ENCODE measurements at places on chromosomes 1 and 21.

DNA sequence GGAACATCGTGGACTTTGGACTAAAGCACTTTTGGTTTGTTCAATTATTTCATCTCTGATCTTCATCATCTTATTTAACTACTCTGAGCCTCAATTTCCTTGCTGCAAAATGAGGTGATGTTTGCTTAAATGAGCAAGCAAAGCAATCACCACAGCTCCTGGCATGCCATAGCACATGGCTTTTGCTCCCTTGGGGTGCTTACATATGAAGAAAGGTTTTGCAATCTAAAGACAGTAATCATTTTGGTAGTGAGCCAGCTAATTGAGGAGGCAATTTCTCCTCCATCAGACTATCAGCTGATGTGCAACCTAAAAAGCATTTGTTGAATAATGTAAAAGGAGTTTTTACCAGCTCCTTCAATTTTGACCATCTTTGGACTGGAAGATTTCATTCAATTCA is 68.8 kb upstream of the KCNJ15 start:
- no peak for DNase-seq

- DNase-seq: no peak
Measured at GRCh38 chr1:69611316-69611715, 43.6 kb downstream of the LRRC7 start.

GRCh38 chr21:14864211-14865021 is 200.4 kb downstream of the NRIP1 start:
- no peak for DNase-seq

GRCh38 chr1:28417441-28417922 is 47.9 kb downstream of the PHACTR4 start:
- DNase-seq: no peak

DNA sequence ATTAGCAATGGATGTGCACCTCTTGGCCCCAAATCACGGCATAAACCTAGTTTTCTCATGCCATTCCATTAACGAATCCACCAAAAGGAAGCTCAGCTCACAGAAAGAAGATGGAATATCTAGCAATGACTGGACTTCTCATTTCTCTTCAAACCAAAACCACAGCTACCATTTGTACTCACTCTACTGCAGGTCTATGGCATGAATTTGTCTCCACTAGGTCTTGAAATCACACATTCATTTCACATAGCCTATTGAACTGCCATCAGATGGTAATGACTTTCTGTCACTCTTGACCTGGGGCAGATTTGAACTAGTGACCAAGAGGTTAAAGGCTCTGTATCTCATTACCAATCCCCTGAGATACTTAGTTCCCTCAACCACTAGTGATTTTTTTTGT is 382.7 kb downstream of the DPYD start:
- DNase-seq: no peak

DNA sequence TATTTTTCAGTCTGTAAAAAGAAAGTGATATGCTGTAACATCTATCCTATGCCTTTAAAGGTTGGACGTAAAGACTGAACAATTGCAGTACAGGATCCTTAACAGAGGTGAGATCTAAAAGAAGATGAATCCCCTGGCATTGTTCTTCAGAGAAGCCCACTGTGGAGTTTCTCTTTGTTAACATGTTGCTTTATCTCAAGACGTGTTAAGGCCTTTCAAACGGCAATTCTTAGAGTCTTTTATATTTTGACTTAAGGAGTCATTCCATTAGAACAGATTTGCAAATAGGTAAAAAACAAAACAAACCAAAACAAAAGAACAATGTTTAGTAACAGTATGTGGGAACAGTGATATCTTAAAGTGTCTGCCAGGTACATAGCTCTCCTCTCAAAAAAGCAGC is 225.1 kb upstream of the ZP4 start:
- no peak for DNase-seq

DNA sequence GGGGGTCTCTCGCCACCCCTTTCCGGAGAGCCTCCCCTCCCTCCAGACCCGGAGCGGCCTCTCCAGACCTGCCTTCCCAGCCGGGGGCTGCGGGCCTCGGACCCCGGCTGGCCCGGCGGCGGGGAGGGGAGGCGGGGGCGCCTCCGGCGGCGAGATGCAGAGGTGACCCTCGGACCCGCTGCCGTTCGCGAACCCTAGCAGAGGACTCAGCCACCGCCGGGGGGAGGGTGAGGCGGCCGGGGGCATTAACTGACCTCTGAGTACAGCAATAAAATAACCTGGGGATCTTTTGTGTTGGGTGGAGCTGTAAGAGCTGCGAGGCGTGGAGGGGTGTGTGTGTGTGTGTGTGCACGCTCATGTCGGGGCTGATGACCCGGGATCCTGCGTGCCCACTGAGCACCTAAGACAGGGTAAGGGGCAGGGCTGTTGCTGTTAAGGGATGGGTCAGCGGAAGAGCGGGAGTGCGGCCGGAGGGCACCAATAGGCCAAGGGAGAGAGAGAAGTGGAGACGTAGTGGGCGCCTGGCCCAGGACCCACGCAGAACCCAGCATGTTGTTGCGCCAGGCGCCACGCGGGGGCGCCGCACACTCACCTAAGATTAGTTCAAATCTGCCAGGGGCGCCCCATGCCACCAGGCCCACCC is 6.3 kb downstream of the HAPLN2 start:
- DNase-seq: peak; percentile 49

- no peak for DNase-seq
Measured at GRCh38 chr1:179143322-179143721, 61.5 kb downstream of the TOR3A start.

DNA sequence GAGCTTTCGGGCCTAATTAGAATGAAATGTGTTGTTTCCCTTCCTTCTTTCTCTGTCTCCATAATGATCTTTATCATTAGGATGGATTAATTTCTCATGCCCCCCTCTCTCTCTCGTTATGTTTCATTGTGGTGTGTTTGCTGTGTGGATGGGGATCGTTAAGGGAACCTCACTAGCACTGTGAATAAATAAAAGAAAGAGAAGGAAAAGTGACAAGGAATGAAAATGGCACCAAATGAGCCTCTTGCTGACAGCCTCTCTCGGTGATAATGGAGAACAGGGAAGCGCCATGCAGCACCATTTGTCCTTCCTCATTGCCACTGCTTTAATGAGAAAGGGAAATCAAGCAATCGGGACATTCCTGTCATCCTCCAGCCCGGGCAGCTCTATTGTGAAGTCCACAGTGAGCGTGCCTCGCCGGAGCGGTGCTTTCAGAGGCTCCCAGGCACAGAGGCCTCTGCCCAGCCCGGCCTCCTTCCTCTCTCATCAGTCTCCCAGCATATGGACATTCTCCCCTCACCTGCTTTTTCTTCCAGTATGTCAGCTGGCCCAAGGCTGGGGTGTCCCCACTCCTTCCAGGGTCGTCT is 265.7 kb upstream of the TMEM51 start:
- no peak for DNase-seq

GRCh38 chr1:212964102-212964501 is 13.8 kb downstream of the VASH2 start:
- no peak for DNase-seq

DNA sequence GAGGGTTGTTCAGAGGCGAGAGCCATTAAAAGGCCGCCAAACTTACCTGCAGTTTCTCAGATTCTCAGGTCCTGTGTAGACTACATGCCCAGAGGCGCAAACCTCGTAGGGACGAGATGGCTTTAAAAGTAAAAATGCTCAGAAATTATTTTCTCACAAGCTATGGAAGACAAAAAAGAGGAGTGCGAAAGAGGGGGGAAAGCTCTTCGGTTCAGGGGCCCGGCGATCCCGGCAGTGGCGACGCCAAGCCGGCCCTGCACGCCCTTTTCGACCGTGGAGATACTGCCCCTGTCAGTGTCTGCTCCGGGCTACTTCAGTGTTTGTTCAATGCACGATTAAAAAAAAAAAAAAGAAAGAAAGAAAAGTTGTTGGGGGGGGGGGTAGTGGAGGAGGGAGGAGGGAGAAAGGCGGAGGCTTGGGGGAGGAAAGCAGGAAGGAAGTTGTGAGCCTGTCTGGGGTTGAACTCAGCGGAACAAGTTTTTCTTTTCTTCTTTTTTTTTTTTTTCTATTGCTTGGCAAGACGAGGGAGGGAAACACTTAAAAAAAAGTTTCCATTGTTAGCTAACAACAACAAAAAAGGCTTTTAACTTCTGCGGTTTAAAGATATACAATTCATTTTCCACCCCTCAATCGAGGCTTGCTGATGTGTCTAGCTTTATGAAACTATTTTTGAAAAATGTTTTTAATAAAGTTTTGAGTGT is at the start of gene ITPKB:
Gene ITPKB, minus strand, starts transcription at position 288 of the 701 bp plus-strand sequence. CDS start 1,824 bp downstream, outside the sequence.
- peak; percentile 50 for DNase-seq

DNA sequence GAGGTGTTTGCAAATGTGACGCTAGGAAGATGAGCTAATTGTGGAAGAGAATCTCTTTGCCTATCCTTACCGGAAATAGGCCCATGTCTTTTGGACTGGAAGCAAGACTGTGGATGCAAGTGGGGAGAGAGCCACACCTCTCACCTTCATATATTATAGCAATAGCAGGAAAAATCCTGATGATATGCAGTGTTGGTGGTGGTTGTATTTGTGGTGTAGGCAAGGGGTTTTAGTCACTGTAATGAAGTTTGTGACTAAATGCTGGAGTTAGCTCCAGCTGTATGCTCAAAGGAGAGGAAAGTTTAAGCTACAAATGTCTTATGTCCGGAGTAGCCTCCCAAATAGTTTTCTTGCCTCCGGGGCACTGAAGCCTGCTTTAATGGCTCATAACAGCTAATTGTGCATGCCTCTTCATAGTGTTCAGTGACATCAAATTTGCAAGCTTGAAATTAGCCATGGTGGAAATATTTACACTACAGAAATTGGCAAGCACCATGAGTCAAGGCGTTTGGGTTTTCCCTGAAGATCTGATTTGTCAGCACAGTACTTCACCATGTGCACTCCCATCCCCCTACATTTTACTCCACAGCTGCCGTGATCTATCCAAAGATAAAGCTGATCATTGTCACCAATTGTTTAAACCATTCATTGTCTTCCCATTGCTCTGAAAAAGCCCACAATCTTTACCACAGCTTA is 102.6 kb upstream of the ZNF644 start:
- DNase-seq: no peak

DNA sequence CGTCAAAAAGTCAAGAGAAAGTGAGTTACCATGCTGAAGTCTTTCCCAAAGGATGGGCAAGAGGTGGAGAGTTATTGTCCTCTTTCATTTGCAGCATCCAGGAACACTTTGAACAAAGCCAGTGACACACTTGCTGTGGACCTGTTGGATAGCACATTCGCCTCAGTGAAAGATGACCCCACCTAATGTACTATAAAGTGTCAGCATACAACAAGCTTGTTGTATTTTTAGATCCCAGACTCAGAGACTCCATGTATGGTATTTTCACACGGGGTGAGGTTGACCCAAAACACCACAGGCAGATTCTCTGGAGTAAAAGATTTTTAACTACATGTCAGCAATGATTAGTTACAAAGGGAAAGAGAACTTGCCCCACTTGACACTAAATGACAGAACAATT is 273.8 kb downstream of the PTBP2 start:
- no peak for DNase-seq

GRCh38 chr1:39261712-39262221 is 57.3 kb downstream of the MACF1 start:
- no peak for DNase-seq

GRCh38 chr1:180598333-180598974 is 33.4 kb upstream of the XPR1 start:
- DNase-seq: no peak

- no peak for DNase-seq
Measured at GRCh38 chr1:160370561-160371345, 3.9 kb downstream of the NHLH1 start.

GRCh38 chr1:27588256-27589232 is 15.4 kb downstream of the AHDC1 start:
- no peak for DNase-seq

- DNase-seq: no peak
Measured at GRCh38 chr1:64861611-64862010, 104.7 kb downstream of the JAK1 start.

DNA sequence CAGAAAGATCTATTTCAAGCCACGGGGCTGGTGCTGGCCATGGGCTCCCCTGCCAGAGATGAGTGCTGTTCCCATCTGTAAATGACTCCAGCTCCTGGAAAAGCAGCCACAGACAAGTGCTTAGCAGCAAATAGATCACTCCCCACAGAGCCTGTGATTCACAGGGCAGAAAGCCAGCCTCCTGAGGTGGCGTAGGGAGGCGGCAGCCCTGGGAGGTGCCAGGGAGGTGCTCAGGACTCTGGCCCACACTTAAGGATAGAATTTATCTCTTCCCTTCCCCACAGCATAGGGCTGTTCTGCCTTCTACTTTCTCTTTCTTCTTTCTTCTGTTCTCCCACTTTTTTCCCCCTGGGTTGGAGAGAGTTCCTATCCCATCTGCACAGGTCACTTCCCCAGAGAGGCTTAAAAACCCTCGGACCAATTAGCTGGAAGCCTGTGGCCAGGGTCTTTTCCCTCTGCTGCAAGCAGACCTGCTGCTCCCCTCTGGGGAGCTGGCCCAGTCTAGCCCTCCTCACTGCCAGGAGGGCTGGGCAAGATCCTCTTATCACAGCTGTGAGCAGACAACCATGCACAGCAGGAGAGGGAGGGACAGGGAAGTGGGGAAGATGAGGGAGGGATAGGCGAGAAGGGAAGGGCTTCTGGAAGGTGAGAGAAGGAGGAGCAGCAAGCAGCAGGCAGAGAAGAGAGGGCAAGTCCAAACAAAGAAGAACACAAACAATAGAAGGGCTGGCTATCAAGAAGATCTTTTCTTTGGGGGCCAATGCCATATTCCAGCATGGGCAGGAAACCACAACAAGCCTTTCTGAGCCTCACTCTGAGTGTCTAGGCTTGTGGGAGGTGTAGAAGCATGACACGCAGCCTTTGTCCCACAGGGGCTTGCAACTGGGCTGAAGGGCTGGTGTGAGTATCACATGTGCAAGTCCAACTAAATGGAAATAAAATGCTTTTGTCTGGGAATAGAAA is 41.0 kb downstream of the KCND3 start:
- no peak for DNase-seq

- DNase-seq: no peak
Measured at GRCh38 chr1:99003581-99004253, 944 bp downstream of the PLPPR5 start.

- DNase-seq: no peak
Measured at GRCh38 chr21:35606146-35606545, 454.2 kb downstream of the SETD4 start.

DNA sequence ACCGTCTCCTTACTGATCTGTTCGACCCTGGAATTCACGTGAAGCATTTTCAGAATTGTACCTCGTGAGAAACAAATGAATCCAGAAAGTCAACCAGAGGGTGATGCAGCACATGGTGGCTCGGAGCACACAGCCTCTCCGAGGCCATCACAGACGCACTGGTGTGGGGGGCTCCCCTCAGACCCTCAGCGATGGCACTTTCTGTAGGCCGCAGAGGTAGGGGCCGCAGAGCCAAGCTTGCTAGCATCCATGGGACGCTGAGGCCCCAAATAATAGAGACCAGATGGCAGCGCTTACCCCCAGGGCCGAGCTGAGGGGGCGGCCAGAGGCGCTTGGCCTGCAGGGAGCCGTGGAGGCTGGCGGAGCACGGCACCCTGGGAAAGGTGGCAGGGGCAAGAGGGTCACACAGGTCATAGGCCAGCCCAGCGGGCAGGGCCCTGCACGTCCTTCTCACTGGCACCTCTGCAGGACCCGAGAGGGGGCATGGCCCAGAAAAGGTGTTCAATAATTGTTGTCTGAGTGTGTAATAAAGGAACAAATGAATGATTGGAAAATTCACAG is 28.1 kb upstream of the COL6A2 start:
- no peak for DNase-seq

- no peak for DNase-seq
Measured at GRCh38 chr1:194347200-194347599, 1160.8 kb upstream of the B3GALT2 start.
